ENCODE measurements at places on chromosomes 16 and 17.

GRCh38 chr16:88380619-88381018 lies 2.1 kb upstream of the ZNF469 start:
- no peak for DNase-seq

GRCh38 chr17:16915752-16916556 lies 56.0 kb downstream of the TNFRSF13B start:
- DNase-seq, result no peak

DNA sequence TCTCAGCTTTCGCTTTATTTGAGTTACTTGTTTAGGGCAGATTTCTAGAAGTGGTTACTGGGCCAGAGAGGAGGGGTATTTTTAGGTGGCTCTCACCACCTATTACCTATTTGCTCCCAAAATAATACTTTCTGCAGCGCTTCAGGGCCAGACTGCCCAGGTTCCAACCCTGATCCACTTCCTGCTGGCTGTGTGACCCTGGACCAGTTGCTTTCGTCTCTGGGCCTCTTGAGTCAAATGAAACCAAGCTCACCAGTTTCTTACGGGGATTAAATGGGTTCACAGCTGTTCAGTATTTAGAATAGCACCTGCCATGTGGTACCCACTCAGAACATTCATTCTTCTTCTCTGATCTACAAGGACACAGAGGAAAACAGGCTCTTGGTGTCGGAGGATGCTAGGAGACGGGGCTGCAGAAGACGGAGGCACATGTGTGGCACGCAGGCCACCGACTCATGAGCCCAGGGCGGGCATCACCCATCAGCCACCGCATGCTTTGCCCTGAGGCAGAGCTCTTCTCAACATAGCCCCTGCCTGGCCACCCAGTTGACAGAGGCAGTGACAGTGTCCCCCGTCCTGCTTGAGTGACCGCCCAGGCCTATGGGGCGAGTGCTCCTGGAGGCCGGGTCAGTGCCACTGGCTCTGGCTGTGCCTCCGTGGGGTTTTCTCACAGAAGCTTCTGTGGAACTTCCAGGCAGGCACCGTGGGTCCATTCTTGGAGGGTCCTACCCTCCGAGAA lies 149.0 kb upstream of the PLCG2 start:
- no peak for DNase-seq

DNA sequence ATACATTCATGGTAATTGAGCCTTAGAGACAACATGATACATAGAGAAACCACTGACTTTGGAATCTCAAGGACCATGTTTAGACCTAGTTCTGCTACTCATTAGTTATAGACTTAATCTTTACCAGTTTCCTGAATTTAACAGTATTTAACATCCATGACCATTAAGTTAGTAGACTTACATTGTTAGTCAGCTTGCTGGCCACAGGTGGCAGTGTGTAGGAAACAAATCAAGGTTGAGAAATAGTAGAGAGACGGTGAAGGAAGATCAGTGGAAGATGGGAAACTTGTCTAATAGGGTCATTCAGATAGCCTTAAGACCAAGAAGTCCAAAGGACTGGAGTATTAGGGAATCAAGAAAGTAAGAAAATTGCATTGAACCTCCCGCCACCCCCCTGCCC lies 31.0 kb downstream of the OMG start:
- no peak for DNase-seq

GRCh38 chr17:79627184-79627765 lies 16.4 kb upstream of the RBFOX3 start:
- DNase-seq, result no peak

DNA sequence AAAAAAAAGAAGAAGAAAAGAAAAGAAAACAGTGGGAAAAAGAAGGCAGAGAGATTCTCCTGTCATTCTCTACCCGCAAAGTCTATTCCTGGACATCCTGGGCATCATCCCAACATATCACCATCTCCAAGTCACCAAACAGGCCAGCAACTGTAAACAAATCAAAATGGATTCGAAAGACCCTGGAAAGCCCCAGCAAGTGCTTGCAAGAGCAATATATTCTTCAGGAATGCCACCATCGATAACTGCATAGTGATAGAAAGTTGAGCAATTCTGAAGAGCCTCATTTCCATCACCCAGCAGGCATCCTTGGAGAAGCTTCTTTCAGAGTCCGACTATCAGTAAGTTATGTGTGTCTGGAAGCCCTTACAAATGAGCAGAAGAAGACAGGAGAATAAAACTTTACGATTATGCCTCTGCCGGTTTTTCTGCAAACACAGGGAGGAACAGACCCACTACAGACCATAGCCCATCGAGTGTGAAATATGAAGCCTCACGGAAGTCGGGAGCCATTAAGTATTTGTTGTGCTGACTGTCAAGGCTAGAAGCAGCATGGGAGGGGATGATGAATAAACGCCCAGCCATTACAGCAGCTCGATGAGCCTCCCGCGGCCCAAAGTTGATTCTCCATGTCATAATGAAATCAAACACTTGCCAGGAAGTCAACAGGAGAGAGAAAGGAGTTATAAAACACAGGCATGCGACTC lies 64.5 kb upstream of the SEC14L1 start:
- DNase-seq, result no peak

- no peak for DNase-seq
Observed at GRCh38 chr17:82858376-82859126, 18.7 kb upstream of the ZNF750 start.

- DNase-seq, result peak; percentile 11
Observed at GRCh38 chr16:31472709-31473203, 804 bp downstream of the TGFB1I1 start.

DNA sequence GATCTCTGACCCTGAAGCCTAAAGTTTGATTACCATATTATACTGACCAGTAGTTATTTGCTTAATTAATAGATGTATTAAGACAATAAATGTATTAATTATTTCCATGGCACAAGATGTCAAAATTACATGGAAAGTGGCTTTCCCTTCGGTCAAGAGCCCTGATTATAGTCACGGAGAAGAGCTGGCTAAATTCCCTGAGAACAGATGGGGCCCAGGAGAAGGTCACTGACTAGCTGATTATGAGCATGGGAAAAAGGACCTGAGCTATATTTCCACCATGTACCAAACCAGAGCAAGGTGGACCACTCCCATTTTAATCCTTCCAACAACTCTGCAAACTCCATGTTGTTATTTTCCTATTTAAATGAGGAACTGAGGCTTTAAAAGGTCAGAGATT lies 12.9 kb upstream of the MYO18A start:
- peak; percentile 73 for DNase-seq
